Cerebellum (tissue), 4 donors: ENCODE measurements at places on chromosomes 3 and 15.

DNA sequence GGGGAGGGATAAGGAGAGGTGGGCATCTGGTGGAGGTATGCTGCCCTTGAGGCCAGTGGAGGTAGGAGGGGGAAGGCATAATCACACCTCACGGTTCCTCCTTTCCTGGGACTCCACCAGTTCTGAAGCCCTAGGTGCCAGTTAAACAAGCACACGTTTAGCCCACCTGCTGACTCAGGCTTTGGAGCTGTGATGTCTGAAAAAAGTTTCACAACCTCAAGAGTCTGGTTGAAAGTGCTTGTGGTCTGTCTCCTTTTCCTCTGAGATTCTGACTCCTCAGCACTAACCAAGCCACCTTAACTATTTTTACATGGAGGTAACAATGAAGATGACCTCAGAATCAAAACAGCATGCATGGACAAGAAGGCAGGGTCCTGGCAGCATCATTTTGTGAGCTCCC lies 23.0 kb downstream of the HPS3 start:
- no peak for DNase-seq

GRCh38 chr3:151873398-151873797 lies at the start of gene SUCNR1:
Gene SUCNR1, plus strand, starts transcription at chr3:151873643. Its CDS starts 6,250 bp downstream, at chr3:151879893.
- no peak for DNase-seq

DNA sequence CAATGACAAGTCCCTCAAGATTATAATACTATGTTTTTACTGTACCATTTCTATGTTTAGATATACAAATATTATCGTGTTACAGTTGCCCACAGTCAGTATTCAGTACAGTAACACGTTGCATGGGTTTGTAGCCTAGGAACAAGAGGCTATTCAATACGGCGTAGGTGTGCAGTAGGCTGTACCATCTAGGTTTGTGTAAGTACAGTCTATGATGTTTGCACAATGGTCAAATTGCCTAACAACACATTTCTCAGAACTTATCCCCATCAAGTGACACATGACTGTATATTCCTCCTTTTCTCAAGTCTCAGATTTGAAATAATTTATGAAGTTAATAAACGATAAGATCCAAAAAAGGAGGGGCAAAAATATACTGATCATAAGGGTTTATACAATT lies 21.7 kb downstream of the ZDHHC3 start:
- no peak for DNase-seq

- DNase-seq, result no peak
Observed at GRCh38 chr3:194138732-194139070, 2.8 kb downstream of the HES1 start.

GRCh38 chr3:150779402-150779858 lies 16.5 kb upstream of the SIAH2 start:
- no peak for DNase-seq

DNA sequence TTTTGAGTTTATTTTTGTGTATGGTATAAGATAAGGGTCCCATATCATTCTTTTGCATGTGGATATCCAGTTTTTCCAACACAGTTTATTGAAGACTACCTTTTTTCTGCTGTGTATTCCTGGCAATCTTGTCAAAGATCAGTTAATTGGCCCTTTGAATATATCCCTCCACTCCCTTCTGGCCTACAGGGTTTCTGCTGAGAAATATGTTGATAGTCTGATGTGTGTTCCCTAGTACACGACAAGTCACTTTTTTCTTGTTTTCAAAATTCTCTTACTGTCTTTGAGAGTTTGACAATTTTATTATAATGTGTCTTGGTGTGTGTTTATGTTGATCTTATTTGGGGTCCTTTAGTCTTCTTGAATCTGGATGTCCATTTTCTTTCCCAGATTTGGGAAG lies 129.2 kb downstream of the ISL2 start:
- DNase-seq, result no peak

DNA sequence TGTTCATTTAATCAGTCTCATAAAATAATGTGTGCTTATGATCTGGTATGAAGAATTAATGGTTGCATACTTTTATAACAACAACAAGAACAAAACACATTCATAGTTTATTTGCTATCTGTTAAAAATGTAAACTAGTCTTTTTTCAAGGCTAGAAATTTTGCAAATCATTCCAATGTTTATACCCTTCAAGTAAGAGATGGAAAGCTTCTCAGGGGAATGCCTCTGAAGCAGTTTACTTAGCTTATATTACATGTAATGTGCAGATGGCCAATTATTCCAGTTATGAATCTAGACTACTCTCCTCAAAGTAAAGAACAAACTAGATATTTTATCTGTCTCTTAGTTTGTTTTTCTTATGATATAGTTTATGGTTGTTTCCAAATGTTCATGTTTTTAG lies 575.4 kb downstream of the NAALADL2 start:
- no peak for DNase-seq

DNA sequence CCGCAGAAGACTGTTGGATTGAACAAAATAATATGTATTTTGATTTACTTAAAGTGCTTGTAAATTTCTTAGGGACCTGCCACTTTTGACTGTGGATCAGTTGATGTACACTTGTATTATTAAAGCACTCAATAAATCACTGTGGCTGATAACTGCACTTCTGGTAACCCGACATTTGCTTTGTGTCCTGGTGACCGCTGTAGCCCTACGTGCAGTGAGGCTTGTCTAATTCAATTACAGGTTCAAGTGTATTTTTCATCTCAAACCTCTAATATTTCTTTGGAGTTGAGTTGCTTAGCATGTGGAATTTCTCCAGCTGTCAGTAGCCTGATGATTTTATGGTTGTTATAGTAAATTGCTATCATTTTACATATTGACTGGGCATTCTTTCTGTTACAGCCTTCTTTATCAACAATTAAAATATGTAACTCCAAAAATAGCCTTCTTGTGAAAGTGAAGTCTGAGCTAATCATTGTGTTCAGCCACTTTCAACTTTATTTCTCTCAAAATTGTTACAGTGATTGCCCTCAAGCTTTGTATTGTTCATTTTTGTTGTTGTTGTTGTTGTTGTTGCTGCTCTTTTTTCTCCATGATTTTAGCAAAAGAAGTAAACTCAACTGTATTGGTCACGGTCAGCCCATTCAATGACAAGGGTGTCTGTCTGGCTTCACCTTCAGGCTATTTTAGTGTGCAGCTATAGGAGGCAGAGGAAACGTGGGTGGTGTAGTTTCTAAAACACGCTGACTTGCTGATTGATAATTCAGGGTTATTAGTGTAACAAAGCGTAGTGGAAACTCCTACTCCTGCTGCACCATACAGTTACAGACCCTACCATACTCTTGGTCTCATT lies 215.1 kb upstream of the UBE2E1 start:
- no peak for DNase-seq

DNA sequence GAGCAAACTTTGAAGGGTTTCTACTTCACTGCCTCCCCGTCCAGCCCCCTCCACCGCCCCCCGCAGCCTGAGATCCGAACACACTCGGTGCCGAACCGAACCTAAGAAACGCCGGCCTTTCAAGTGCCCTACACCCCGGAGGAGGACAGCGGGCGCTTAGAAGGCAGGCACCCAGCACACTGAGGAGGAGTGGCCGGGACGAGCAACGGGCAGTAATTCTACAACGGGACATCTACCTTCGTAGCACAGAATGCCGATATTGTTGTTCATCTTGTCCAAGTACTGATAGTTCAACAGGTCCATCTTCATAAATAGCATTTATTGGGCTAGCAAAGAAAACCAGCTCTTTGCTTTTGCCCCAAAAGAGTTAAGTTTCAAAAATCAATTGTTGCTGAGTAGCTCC lies 513 bp downstream of the VGLL4 start:
- DNase-seq, result no peak

DNA sequence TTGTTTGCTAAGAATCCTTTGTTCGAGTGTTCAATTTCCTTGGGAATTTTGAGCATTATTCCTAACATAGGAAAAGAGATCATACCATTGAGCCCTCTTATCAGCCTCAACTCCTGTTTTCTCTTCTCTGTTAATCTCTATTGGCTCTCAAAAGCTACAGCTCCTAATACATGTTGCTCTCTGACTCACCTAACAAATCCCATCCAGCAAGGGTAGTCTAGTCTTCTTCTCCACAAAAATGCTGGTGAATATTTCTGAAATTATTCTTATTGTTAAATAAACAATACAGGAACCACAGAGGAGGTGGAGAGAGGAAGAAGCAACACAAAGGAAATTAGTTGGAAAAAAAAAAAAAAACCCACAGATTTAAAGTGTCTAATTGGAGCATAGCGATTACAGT lies 325.8 kb upstream of the NAALADL2 start:
- DNase-seq, result no peak

GRCh38 chr3:128504963-128505730 lies 12.1 kb upstream of the GATA2 start:
- DNase-seq, result no peak

GRCh38 chr3:36972163-36972562 lies 20.8 kb downstream of the EPM2AIP1 start:
- no peak for DNase-seq

DNA sequence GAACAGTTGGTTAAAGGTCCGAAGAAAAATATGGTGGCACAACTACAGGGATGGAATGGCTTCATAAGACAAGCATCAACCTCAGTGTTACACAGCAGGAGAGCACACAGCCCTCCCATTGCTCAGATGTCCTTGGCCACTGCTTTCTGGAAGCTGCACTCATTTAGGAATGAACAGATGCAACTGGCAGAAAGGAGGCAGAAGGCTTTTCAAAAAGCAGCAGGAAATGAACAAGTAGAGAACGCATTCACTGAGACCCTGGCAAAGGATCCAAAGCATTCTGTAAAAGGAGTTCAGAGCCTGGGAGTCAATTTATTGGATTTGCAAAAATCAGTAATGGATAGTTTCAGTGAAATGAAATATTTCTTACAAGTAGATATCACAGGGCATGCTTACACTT lies 101.1 kb downstream of the PDZRN3 start:
- DNase-seq, result no peak

- no peak for DNase-seq
Observed at GRCh38 chr3:58622892-58623291, 43.7 kb downstream of the FAM3D start.

GRCh38 chr15:89641053-89641452 lies 14.2 kb downstream of the KIF7 start:
- DNase-seq, result no peak

GRCh38 chr3:64445109-64445943 lies 220.1 kb upstream of the PRICKLE2 start:
- DNase-seq, result no peak

- no peak for DNase-seq
Observed at GRCh38 chr15:42392309-42393024, 33.2 kb downstream of the CAPN3 start.

DNA sequence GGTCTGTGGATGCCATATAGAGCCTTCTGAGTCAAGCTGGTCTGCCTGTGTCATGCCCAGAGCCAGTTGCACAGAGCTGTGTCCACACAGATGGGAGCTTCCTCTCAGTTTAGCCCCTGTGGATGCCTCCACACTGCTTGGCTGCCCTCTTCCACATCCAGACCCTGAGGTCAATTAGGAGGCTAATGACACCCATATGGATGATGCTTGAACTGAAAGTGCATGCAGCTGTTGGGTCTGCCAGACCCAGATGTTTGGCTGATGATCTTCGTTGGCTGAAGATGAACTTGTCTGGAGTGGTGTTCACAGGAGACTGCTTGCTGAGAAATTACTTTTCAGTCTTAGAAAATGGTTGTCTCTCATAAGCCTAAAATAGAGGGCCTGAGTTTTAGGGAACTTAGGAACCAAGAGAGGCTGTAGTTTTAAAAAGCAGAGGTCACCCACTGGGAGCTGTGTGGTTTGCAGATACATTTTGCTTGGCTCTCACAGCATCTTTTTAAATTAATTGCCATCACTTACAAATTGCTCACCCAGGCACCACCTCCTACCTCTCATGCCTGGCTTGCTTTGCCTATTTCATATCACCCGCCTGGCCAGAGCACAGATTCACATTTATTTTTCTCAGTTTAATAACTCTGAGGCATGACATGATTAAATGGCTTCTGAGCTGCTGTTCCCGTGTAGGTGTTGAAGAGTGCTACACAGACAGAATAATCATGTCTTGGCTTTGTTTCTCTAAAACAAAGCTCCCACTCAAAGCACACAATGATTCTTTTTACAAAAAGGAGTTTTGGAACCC lies 176.1 kb downstream of the MINAR1 start:
- DNase-seq, result no peak

GRCh38 chr3:138796761-138797160 lies 38.0 kb downstream of the PIK3CB start:
- DNase-seq, result no peak

GRCh38 chr15:37253877-37254276 lies 153.5 kb upstream of the MEIS2 start:
- no peak for DNase-seq

GRCh38 chr3:195075199-195075940 lies 195.6 kb downstream of the XXYLT1 start:
- DNase-seq, result no peak

- DNase-seq, result no peak
Observed at GRCh38 chr3:78338405-78338804, 1298.5 kb downstream of the ROBO2 start.

GRCh38 chr3:169847896-169848295 lies 21.8 kb downstream of the LRRC31 start:
- DNase-seq, result no peak

DNA sequence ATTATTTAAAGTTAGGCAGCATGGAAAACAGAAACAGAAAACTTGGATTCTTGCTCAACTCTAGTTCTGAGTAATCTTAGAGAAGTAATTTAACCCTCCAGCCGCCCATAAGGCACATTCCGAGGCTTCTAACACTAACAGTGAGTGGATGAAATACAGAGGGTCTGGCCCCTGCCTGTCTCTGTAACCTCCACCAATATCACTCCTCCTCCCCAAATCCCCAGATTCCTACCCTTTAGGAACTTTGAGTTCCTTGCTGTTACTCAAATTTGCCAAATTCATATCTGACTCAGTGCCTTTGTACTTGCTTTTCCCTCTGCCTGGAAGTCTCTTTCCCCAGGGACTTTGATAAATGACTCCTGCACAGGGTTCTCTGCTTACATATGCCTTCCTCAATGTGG lies 112.5 kb upstream of the TGFBR2 start:
- no peak for DNase-seq

GRCh38 chr15:53462651-53463050 lies 296.8 kb downstream of the WDR72 start:
- no peak for DNase-seq

DNA sequence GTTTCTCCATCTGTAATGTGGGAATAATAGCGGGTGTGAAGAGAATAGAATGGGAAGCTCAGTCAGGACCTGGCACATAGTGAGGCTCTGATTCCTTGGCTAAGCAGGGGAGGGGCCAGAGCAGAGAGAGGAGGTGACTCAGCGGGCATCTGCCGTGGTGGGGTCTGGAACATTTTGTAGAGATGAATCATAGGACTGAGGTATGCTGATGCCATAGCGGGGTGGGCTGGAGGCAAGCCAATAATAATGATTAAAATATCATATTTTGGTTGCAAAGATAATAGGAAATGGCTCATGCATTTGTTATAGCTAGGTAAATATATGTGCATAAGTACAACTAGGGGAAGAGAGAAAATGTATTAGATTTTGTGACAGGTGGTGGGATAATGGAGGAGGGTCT lies 11.2 kb downstream of the TGM4 start:
- DNase-seq, result no peak
